Neuronal stem cell (in vitro differentiated cells): ENCODE measurements at places on chromosomes 16 and 17.

DNA sequence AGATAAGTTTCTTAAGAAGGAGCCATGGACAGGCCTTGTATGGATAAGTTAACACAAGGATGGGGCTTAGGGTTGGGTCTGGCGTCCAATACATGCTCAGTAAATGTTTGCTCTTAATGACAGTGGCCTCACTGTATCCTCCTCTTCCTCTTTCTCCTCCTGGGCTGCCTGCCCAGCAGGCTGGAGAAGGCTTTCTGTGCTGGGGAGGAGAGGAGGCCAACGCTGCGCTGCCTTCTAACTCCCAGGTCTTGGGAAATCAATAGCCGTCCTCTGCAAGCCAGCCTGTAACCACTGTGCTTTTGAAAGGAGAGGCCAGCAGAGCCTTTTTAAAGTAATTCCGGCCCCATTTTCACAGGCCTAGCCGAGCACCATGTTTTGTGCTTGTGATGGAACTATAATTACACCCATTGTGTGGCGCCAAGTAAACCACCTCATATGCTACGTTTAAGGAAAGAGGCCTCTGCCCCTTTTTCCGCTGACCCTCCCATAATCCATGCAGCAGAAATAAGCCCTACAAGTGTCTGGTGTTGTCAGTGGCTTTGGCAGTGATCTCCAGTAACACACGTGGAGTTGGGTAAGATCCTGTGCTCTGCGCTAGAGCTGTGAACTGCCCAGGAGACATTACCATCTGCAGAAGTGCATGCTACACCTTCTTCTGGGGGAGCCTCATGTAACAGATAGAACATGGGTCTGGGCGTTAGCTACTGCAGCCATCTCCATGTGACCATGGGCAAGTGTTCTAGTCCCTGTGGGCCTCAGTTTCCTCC lies 368.2 kb downstream of the SNX29 start:
- no peak for DNase-seq

DNA sequence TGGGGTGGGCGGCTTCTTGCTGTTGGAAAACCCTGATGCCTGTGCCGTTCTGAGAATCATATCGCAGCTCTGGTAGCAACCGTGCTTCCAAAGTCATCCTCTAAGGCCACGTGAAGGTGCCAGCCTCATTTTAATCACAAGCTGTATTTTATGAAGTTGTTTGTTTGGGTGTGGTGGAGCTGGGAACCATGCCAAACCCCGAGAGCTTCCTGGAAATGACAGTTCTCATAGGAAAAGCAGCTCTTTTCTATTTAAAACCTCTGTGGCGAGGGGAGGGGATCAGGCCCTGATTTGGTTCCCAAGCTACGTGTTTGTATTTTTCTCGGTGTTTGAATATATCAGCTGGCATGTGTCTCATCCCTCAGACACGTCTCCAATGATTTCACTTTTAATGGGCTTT lies 21.7 kb downstream of the KNOP1 start:
- no peak for DNase-seq

- no peak for DNase-seq
Measured at GRCh38 chr17:81080019-81080418, 45.1 kb downstream of the BAIAP2 start.

- DNase-seq, result no peak
Measured at GRCh38 chr17:17372856-17373520, 69.8 kb downstream of the NT5M start.

- DNase-seq, result no peak
Measured at GRCh38 chr16:84683691-84684591, 15.9 kb upstream of the USP10 start.

DNA sequence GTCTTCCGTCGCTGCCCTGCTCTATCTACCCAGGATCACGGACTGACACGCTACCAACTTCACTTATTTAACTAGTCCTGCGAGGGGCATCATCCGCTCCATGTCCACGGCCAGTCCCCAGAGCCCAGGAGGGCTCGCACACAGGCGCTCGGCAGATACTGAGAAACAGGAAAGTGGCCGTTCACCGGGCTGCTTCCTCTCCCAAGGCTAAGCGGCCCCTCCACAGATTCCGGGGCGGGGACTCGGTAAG lies 388 bp downstream of the OXLD1 start:
- DNase-seq, result no peak

GRCh38 chr16:51113236-51114125 lies 37.6 kb downstream of the SALL1 start:
- peak; percentile 50 for DNase-seq

DNA sequence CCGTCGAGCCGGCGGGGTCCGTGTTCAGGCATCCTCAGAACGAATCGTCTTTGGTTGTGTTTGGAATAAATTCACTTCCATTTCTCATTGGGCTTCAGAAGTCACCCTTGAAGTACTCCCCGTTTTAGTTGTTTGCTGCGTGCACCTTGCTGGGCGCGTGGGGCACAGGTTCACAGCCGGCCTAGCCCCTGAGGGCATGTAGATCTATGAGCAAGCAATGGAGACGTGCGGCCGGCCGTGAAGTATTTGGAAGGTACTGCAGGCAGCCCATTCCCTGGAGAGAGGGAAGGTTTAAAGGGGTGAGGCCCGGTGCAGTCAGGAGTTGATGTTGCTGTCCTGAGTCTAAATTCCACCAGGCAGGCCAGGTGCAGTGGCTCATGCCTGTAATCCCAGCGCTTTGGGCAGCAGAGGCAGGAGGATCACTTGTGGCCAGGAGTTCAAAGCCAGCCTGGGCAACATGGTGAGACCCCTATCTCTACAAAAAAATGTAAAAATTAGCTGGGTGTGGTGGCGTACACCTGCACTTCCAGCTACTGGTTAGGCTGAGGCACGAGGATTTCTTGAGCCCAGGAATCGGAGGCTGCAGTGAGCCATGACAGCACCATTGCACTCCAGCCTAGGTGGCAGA lies 714 bp downstream of the ACSF3 start:
- DNase-seq, result no peak

DNA sequence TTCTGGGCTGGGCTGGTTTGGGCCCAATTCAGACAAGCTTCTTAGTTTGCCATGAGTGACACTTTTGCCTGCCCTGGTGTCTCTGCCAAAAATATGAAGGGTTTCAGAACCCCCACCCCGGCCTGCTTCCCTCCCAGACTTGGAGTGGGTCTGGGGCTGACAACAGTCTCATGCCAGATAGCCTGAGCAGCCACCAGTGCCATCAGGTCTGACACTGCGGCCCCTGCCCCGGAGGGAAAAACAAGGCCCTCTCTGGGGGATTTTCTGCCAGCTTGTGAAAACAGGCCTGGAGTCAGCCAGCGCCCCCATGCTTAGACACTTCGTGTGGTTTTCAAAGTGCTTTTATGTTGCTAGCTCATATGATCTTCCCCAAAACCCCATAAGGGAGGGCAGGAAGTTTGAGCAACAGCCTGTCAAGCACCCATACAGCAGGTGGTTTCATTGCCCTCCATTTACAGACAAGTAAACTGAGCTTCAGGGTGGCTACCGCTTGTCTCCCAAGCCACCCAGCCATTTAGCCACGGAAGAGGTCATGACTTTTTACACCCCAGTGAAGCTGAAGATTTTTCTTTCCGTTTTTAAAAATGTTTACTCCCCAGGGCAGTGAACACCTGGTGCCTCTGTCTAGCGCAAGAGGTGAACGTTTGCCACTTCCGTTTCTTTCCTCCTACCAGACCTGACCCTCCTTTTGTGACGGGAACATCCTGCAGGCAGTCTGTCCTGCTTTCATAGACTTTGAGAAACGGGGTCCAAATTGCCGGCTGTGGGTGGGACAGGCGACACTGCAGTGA lies 300.6 kb downstream of the SEC14L1 start:
- DNase-seq, result no peak

DNA sequence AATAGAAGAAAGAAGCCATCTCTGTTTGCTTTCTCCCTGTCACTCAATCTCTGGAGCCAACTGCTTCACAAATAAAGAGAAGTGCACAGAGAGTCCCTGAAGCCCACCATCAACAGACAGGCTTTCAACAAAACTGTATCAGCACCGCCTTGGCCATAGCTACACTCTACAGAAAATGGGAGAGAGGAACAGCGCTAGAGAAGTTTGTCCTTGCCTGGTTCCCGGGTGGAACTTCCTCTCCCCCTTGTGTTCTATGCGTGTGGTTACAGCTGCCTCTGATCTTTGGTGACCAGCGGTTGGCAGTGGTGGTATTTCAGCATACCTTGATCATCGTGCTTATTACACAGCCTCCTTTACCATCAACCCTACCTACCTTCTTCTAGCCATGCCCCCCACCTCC lies 91.4 kb upstream of the CCL2 start:
- DNase-seq, result peak; percentile 9

DNA sequence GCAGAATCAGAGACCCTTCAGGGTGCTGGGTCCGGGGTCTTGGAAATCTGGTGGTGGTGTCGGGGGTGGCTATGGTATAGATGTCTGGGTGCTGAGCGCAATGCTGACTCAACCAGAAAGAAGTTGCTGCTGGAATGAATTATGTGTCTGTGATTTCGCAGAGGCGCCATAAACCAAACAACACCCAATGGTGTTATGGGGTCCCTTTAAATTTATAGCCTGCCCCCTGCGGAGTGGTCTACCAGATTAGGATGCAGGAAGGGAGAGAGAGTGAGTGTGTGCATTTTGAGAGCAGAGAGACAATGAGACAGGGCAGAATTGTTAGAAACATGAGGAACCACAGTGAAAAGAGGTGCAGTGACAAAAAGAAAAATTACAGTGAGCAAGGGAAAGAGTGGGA lies 100.7 kb upstream of the CDH11 start:
- DNase-seq, result no peak

- DNase-seq, result no peak
Measured at GRCh38 chr17:75447951-75448856, 8.2 kb upstream of the TMEM94 start.

- no peak for DNase-seq
Measured at GRCh38 chr17:40448639-40449261, 5.5 kb downstream of the IGFBP4 start.

- no peak for DNase-seq
Measured at GRCh38 chr17:78105101-78105500, 23.5 kb downstream of the TMC6 start.
